ENCODE measurements at places on chromosomes 4 and X.

- DNase-seq: no peak
Observed at GRCh38 chr4:25697516-25697915, 41.9 kb downstream of the SLC34A2 start.

- DNase-seq: no peak
Observed at GRCh38 chr4:127788517-127788916, 6.4 kb downstream of the HSPA4L start.

DNA sequence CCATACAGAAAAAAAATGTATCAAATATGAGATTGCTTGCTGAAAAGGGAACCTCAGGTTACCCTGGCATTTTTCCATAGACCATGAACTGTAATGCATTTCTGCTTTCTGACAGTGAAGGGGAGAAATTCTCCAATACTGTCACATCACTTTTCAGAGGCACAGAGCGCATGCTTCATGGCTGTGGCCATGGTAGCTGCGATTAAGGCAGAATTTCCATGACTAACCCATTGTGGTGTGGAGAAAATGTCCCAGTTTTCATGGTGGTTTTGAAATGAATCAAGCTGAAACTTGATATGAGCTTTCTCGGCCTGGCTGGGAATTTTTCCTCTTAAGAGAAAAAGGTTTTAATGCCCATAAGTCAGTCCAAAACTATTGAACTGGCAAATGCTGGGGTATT, 39.5 kb upstream of the MAP3K15 start:
- DNase-seq: peak; percentile 23

DNA sequence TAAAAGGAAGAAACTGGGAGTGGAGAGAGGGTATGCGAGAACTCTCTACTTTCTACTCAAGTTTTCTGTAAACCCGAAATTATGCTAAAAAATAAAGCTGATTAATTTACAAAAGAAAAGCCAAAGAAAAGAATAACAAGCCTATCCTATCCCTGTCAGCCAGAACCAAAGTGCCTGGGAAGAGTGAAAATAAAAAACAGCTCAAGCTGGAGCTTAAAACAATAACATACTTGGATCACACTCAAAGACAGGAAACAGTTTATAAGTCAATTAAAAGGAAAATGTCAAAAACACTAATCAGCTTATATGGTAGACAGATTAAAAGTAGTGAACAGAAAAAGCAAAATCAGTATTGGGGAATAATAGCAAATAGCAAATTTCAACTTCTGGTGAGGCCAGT, 139.4 kb downstream of the FRYL start:
- no peak for DNase-seq

All from hindlimb muscle (tissue), 1 donor.